ENCODE measurements at places on chromosomes 5 and 9. TPM values are rescaled to one million over a fixed set of nuclear protein-coding genes. Genes with fewer than 3 reads are reported as not detected.
A peak's percentile ranks its signal among the peaks of the same experiment; 100 is the strongest.

SPATA31E1 gene
- not detected for total RNA-seq

DHX29 gene
- total RNA-seq: 35.0 TPM

SETX gene
- total RNA-seq: 71.9 TPM

PCDHB12 gene
- total RNA-seq: 2.2 TPM

WNT8A gene
- not detected for total RNA-seq

PMPCA gene
- total RNA-seq: 26.2 TPM

PRDM9 gene
- total RNA-seq: not detected

ISL1 gene
- 0.30 TPM for total RNA-seq

TJP2 gene
- total RNA-seq: 78.6 TPM

HEMGN gene
- total RNA-seq: 30.6 TPM

MLANA gene
- 6.5 TPM for total RNA-seq

FOXD4L5 gene
- 0.10 TPM for total RNA-seq

DNA sequence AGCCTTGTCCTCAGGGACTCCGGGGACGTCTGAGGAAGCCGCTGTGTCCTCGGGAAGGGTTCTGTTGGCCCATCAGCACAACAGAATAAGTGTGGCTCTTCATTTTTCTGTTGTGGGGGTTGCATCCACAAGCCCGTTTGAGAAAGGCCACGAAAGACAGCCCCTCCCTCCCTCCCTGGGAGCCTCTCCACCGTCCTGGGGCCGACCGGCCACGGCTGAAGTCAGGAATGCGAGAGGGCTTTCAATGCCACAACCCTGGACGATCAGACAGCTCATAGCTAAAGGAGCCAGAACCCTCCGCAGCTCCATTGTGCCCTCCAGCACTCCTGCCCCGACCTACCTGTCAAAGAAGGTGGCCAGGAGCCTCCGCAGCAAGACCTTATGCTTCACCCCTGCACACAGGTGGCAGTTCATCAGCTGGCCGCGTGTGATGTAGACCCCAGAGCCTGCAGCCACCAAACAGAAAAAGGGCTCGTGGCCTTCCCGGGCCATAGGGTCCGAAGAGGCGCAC is 52.4 kb upstream of the UBAC1 start:
- DNase-seq: no peak

DNA sequence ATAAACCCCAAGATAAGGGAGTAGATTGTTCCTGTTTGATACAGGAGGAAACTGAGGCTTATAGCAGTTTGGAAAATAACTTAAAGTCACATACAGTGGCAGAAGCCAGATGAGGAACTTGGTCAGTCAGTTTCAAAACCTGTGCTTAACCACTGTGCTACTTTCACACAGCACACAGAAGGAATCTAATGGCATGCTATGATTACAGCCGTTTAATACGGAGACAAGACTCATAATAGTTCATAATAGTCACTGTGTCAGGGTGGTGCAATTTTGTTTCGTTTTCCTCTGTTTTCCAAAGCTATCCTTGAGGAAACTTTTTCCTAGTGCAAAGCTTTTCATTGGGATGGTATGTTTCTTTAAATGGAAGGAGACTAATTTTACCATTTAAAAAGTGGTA is 112.3 kb downstream of the GCNT1 start:
- DNase-seq: no peak

- peak; percentile 54 for DNase-seq
Observed at GRCh38 chr5:74035521-74035937, 409.5 kb downstream of the ARHGEF28 start.

DNA sequence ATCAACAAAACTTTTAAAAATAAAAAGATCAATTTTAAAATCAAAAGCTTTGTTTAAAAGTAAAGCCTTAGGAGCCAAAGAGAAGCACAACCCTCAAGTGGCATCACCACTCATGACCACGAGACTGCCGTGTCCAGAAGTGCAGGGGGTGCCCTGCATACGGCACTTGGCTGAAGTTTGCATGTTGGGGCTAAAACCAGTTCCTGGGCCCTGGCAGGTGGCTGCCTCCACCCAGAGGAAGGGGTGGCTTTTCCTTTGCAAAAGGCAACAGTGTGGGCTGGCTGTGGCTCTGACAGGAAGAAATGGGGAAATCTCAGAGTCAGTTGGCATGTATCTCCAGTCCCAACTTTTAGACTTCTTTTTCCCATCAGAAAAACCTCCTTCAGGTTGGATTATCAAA is 15.3 kb downstream of the TRMO start:
- DNase-seq: no peak

DNA sequence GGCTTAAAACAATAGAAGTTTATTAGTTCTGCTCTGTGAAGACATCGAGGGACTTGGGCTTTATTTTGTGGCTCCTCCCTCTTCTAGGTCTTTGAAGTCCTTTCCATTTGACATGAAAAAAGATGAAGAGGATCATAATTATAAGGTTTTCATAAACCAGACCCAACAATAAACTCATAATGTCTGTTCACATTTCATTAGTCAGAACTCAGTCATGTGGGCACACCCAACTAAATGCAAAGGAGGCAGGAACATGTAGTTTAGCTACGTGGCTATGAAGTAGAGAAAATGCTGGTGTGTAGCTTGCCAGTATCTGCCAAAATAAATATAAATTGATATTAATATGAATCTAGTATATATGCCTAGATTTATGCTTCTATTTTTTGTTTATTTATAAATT is 393.9 kb upstream of the C9orf72 start:
- no peak for DNase-seq

- no peak for DNase-seq
Observed at GRCh38 chr5:64519263-64519662, 13.4 kb downstream of the RGS7BP start.

DNA sequence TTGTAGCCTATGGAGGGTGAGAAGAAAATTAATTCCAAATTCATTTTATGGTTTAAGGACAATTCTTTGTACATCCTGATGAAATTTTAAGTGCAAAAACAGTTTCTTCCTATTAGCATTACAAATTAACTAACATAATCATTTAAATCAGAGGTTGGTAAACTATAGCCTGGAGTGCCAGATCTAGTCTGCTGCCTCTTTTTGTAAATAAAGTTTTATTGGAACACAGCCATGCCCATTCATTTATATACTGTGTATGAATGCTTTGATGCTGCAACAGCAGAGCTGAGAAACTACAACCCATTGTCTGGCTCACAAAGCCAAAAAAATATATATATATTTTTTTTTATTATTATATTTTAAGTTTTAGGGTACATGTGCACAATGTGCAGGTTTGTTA is 80.2 kb downstream of the FNIP1 start:
- no peak for DNase-seq

DNA sequence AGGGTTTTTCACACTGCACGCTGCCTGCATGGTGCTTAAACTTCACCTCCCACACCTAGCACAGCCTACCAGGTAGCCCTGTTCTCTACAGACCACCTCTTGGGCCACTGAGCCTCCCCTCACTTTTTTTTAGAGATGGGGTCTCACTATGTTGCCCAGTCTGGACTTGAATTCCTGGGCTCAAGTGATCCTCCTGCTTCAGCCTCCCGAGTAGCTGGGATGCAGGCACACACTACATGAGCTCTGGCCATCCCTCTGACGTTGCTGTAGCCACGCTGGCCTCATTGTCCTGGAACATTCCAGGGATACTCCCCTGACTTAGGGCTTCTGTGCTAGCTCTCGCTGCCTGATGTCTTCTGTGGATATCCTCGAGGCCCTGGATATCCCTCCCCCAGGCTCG is 7.2 kb upstream of the CACFD1 start:
- DNase-seq: no peak

DNA sequence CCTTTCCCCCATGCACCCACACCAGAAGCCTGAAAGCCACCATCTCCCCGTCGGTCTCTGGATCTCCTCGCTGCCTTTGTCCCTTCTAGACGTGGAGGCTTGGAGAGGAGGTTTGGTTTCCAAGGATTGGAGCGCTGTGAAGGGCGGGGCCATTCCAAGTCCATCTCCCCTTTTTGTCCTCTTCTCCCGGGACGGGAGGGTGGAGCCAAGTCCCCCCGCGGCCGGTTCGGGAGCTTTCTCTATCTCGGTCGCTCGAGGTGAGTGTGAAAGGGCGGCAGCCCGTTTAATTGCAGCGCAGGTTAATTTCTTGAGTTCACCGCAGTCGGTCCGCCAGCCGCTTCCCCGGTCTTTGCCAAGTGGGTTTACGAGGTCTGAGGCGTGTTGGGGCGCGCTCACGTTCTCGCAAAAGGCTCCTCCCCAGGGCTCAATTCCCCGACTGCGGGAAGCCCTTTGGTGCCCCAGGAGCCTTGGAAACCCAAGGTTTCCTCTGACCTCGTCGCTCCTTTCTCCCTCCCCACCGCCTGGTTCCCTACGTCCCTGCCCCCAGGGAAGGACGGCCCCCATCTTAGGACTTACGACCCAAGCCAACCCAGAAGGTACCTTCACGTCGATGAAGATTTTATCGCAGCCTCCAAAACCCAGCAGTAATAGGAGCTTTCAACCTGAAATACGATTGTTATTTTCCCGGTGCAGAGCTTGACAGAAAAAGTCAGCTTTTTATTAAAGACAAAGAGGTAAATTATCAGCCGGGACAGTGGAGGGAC is 2.8 kb upstream of the ZNF462 start:
- DNase-seq: no peak

GRCh38 chr5:141994511-141995136 is 18.2 kb downstream of the GNPDA1 start:
- no peak for DNase-seq

- no peak for DNase-seq
Observed at GRCh38 chr9:93038918-93039317, 19.6 kb upstream of the SUSD3 start.

DNA sequence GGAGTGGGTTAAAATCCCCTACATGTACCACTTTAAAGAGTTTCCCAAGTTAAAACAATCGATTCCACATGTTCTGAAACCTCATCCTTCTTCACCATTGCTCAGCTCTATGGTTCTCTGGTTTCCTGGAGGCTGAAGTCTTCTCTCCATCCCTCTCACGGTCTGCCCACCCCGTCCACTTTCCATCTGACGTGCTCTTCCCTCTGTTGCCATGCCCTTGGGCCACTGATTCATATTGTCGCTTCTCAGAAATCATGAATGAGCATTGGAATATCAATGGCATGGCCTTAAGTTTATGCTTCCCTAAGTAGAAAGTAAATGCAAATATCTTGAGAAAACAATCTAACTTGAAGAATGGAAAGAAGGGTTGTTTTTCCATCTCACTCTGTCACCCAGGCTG is 30.9 kb downstream of the GDNF start:
- DNase-seq: no peak

DNA sequence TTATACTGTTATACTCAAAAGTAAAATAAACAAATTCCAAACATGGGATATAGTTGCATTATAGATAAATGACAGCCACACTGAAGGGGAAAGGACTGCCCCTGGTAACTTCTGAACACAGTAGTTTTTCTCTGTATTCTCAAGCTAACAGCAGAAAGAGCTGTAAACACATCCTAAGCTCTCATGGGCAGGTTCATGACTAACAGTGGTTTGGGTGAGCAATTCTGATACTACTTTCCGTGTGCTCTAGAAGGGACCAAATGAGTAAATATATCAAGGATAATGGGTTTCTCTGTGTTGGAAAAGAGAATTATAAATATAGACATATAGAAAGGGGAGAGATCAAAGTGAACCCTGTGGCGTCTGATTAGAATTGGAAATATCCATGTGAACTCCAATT is 2.2 kb upstream of the LCN6 start:
- no peak for DNase-seq

GRCh38 chr5:135138116-135138850 is 104.3 kb upstream of the PITX1 start:
- DNase-seq: no peak

- no peak for DNase-seq
Observed at GRCh38 chr9:135479469-135480052, at the start of gene PPP1R26. Gene PPP1R26, plus strand, starts transcription at chr9:135479782. Its CDS starts 4,729 bp downstream, at chr9:135484511.

- DNase-seq: no peak
Observed at GRCh38 chr5:114909424-114909823, 260.3 kb downstream of the TRIM36 start.

- no peak for DNase-seq
Observed at GRCh38 chr9:128101690-128102089, 25.8 kb downstream of the PTGES2 start.

GRCh38 chr5:164481270-164481669 is 975.9 kb downstream of the MAT2B start:
- no peak for DNase-seq

DNA sequence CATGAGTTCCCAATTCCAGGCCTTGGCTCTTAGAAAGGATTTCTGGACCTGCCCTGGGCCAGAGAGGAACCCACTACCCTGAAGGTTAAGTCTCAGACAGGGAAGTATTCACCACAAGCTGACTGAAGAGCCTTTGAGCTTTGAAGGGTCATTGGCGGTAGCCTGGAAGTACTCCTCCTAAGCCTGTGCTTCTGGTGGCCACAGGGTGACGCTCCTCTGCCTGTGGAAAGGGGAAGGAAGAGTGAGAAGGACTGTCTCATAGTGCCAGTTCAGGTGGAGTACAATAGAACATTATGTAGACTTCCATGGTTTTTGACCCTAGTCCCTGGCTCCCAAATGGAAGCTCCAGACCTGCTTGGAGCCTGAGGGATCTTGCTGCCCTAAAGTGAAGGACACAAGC is 1233.2 kb upstream of the CDH6 start:
- DNase-seq: no peak

- DNase-seq: no peak
Observed at GRCh38 chr9:94802251-94802650, 75.8 kb downstream of the AOPEP start.

DNA sequence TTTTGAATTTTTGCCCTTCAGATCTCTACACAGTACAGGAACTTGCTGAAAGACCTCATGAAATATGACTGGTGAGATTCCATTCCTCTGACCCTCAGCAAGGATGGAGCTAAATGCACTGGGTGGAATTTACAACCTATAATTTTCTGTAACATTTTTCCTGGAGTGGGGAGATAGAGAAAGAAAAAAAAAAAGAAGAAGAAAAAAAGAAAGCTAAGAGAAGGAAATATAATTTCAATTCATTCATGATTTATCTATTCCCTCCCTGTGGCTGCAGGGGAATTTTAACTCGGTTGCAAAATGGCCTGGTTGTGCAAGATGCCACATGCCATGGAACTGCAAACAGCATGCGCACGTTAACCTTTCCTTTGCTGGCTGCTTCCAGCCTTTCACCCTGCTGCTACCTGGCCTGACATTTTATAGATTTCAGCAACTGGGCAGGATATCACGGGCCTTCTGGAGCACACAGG is 155.4 kb downstream of the FSTL4 start:
- DNase-seq: no peak

DNA sequence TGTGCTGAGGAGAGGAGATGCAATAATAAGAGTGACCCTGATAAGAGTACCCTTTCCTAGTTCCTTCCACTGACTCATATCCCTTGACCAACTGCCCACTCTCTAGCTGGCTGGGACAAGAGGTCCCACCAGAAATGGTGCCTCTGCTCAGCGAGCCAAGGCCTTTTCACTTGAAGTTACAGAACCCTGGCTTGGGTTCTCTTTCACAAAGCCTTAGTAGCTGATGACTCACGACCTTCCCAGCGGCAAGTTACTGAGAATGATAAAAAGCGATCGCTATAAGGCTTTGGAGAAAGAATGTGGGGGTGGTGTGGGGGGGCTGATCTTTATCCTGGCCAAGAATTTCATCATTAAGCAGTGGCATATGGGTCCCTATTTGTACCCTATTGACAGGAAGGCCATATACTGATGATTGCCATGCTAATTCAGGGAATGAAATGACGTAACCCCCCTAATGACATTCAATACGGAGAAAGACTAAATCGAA is 90.3 kb downstream of the FBXO38 start:
- DNase-seq: no peak
